H4 (cell line): ENCODE measurements at places on chromosomes 1 and 21. TPM values are rescaled to one million over a fixed set of nuclear protein-coding genes. Genes with fewer than 3 reads are reported as not detected.

GRCh38 chr1:42454403-42454802 is 1.4 kb downstream of the ZMYND12 start:
- DNase-seq = no peak

DNA sequence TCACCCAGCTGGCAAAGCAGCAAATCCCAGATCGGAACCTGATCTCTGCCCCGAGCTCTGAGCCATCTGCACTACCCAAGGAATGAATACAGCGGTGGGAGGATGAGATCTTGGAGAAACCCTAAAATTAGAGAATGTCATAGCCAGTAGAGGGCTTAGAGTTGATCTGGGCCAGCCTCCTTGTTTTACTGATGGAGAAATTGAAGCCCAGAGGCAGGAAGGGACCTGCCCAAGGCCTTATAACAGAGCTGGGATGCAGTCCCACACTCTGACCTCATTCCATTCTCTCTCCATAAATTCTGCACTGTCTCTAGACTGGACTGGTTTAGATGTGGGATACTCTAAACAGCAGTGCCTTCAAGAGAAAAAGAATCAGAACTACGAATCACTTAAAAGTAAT is 4.8 kb upstream of the SFN start:
- DNase-seq = no peak

- no peak for DNase-seq
These were observed 167.2 kb upstream of the POU3F1 start for GRCh38 chr1:38213646-38214434.

- DNase-seq = no peak
These were observed 359.8 kb downstream of the DUSP10 start for GRCh38 chr1:221381910-221382623.

DNA sequence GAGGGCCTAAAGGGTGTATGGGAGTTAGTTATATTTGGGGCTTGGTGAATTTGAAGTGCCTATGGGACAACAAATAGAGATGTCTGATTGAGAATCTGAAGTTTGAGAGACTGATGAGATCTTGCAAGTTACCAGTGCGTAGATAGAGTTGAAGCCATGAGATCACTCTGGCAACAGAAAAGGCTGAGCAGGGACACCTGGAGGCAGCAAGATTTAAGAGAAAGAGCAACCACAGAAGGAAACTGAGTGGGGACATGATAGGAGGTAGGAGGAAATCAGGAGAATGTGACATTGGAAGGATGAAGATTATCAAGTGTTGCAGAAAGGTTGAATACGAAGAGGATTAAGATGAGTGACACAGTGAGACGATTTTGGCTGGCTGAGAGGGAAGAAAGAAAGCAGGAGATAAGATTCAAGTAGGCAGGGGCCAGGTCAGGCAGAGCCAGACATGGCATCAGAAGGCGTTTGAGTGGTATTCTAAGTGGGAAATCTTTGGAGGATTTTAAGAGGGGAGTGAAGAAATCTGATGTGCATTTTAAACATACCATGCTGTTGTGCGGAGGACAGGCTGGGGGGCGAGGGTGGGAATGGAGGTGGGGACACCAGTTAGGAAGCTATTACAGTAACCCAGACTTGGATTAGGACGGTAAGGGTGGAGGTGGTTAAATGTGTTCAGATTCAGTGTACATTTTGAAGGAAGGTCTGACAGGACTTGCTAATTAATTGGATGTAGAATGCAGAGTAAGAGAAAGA is 3.0 kb upstream of the MPL start:
- DNase-seq = no peak

DNA sequence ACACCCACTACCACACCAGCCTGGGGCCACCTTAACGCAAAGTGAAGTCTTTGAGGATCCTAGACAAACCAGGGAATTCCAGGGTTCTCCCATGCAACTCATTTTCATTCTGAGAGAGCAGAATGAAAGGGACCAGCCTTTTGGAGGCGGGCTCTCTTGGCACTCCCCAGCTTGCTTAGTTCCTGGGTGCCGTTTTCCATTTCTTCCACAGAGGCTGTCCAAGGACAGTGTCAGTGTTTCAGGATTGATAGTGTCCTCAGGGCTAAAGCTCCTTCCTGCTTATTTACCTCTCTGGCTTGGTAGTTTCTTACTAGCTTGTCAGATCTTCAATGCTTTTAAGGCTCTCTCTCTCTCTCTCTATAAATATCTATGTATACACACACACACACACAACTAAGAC is 30.1 kb upstream of the GNG4 start:
- no peak for DNase-seq

- no peak for DNase-seq
These were observed 131.8 kb downstream of the CTH start for GRCh38 chr1:70542856-70543255.

DNA sequence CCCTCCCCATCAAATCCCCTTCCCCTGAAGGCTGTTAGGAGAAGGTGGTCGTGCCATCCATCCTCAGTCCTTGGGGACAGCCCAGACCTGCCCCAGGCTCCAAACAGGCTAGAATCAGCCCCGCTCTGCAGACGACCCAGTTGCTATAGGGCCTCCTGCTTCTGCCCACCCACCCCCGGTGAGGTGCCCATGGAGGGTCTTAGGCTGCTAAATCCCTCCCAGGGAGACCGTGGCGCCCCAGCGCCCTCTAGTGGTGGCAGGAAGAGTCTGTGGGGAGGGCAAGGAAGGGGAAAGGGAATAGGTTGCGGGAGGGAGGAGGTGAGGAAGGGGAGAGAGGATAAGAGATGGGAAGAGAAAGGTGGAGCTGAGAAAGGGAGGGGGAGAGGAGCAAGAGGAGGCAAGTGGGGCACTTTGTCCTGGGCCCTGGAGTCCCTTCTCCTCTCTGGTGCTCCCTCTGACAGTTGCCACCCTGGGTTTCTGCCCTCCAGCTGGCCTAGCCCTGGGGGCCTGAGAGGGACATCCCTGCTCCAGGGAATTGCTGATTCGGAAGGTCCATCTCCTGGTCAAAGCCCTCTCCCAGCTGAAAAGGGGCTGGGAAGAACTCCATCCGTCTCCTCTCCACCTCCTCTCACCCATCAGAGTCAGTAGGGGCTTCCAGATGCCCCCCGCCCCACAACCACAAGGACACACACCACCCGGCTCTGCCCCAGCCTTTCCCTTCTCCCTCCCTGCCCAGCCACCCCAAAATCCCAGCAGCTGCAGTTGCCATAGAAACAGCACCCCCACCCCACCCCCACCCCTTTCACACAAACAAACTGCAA is 55.4 kb downstream of the CAMK2N1 start:
- no peak for DNase-seq

- no peak for DNase-seq
These were observed 5.1 kb downstream of the FNDC7 start for GRCh38 chr1:108717774-108718316.

DNA sequence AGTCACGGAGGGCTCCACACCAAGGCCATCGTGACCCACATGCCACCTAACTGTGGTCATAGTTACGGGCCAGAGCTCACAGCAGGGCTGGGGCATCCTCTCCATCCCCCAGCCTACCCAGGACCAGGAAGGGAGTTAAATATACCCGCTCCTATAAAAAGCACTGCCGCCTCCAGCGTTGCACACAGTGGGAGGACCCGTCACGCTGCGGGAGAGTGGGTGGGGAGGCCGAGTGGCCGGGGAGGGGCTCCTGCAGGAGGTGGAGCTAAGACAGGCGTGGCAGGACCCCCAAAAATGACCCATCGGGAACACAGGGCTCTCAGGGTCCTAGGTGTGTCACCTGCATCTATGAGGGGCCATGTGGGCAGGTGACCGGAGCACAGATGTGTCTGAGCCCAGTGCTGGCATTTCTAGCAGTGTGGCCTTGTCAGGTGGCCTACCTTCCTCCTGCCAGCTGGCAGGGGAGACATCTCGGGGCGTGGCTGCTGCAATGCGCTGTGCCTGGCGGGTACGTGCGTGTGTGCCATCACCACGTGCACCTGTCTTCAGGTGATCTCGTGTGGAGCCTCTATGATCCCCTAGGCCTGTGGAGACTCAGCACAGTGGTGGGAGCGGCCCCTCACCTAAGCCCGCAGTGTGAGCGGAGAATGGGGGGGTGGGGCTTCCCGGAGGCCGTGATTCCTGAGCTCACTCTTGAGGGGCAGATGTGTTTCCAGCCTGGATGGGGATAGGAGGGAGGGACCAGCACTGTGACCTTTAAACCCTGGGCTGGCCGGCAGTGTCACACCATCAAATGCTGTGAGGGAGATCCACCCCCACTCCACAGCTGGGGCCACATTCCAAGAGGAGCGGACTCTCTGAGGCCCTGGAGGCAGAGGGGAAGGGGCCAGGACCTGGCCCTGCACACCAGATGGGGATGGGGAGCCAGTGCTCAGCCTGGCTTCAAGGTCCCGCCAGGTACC is 17.7 kb downstream of the AGRN start:
- DNase-seq = no peak

- DNase-seq = no peak
These were observed 25.5 kb downstream of the SPRTN start for GRCh38 chr1:231363624-231364023.

GRCh38 chr1:31183126-31183525 is 56.6 kb downstream of the NKAIN1 start:
- DNase-seq = no peak

Gene SYT14
- total RNA-seq = 3.1 TPM in 2 replicates

Gene OPTC
- not detected in 2 replicates for total RNA-seq

DNA sequence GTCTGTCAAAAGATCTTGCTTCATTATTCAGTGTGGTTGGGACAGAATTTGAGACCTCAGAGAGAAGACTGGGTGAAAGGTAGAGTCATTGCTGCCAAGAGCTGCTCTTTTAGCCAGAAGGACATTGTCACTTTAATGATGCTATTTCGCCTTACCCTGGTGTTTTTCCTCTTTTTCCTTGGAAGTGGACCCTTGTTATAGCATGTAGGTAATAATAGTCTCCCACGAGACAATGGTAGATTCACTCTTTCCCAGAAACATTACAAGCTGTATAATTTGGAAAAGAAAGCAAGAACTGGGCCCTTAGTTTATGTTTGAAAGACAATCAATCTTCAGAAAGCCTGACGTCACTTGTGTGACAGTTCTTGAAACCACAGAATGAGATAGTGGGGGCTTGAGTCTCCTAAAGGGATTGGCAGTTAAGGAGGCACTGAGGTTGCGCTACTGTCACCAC is 3.8 kb downstream of the SERTAD4 start:
- peak; percentile 65 for DNase-seq
